ENCODE measurements at places on chromosomes 11 and 22. TPM values are rescaled to one million over a fixed set of nuclear protein-coding genes. Genes with fewer than 3 reads are reported as not detected.
A peak's percentile ranks its signal among the peaks of the same experiment; 100 is the strongest.

DNA sequence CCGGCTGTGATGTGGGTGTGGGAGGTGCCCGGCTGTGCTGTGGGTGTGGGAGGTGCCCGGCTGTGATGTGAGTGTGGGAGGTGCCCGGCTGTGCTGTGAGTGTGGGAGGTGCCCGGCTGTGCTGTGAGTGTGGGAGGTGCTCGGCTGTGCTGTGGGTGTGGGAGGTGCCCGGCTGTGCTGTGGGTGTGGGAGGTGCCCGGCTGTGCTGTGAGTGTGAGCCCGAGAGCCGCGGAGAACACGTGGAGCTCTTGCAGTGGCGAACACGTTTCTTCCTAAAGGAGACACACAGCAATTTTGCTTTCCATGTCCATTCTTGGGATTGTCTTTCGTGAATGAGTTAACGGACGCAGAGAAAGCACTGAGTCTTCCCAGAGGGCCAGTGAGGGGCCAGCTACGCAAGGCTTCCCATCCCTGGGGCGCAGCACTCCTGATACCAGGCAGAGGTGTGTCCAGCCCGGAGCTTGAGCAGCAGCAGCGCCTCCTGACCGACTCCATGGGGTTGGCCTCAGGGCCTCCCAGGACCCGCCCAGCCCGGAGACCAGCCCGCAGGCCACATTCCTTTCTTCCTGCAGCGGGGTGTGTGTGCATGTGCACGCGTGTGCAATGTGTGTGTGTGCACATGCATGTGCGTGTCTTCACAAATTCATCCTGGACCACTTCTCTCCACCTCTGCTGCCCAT lies 245.0 kb upstream of the B3GAT1 start:
- no peak for DNase-seq

DNA sequence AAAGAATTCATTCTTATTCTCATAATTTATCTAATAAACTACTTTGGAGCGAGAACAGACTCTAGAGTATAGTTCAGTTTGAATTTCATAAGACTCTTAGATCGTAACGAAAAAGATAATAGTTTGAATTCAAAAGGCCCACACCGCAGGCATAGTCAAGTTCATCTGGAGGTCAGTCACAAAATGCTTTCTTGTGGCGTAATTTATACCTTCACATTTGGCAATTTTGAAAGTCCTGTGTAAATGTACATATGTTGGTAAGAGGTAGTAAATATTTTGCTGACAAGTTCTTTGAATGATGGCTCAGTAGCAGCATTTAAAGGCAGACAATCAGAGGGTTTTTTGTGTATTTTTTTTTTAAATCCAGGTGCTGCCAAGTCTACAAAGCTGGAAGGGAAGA lies 88.1 kb downstream of the TEAD1 start:
- DNase-seq: no peak

OR52I1 gene
- not detected for total RNA-seq

OR8U1 gene
- total RNA-seq: not detected

DNA sequence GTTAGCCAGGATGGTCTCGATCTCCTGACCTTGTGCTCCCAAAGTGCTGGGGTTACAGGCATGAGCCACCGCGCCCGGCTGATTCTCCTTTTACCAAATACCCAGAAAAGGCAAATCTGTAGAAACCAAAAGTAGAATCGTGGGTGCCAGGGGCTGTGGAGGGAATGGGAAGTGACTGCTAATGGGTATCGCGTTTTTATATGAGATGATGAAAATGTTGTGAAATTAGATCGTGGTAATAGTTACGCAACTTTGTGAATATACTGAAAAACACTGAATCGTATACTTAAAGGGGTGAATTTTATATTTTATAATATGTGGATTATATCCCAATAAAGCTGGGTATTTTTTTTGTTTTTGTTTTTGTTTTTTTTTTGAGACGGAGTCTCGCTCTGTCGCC lies 48.2 kb upstream of the CREB3L1 start:
- DNase-seq: no peak

KREMEN1 gene
- 0.30 TPM for total RNA-seq

DNA sequence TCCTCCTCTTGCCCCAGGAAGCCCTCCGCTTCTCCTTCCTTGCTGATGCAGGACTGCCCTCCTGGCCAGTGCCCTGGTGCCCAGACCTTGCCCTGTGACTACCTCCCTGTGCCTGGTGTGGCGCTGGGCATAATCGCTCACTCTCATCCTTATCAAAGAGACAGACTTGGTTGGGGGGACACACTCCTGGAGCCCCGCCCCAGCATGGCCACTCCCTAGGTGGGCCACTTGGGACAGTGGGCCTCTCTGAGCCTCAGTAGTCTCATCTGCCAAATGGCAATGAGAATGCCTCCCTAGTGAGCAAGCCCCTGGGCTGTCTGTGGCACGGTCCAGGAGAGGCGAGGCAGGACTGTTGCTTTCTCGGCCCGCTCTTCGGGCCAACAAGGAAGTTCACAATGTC lies 72.7 kb upstream of the TSPAN18 start:
- no peak for DNase-seq

GRCh38 chr11:940496-941135 lies 14.9 kb downstream of the AP2A2 start:
- no peak for DNase-seq

PRG3 gene
- not detected for total RNA-seq

SLC17A6 gene
- not detected for total RNA-seq

CNTN5 gene
- not detected for total RNA-seq

APOA5 gene
- total RNA-seq: not detected

ARFIP2 gene
- 36.7 TPM for total RNA-seq

BUD13 gene
- total RNA-seq: 35.6 TPM

- no peak for DNase-seq
These were observed 1.2 kb upstream of the FCHSD2 start for GRCh38 chr11:73143126-73143838.

DNA sequence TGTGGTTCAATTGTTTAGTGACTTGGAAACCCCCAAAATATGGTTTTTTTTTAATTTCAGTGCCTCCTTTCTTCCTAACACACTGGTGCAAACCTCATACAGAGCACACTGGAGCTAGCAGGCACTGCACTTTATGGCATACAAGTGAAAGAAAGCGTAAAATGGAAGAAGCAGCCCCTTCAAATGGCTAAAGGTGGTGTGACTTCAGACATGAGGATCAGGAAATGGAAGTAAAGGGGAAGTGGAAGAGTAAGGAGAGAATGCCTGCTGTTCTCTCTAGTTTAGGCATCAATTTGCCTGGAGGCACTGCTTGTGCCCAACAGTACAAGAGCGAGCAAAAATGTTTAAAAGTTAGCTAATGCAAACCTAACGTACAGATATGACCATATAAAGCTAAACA lies 5.7 kb downstream of the RSF1 start:
- DNase-seq: no peak

HOATZ gene
- not detected for total RNA-seq

GRCh38 chr11:94933223-94934130 lies 39.9 kb downstream of the CWC15 start:
- DNase-seq: no peak

DNA sequence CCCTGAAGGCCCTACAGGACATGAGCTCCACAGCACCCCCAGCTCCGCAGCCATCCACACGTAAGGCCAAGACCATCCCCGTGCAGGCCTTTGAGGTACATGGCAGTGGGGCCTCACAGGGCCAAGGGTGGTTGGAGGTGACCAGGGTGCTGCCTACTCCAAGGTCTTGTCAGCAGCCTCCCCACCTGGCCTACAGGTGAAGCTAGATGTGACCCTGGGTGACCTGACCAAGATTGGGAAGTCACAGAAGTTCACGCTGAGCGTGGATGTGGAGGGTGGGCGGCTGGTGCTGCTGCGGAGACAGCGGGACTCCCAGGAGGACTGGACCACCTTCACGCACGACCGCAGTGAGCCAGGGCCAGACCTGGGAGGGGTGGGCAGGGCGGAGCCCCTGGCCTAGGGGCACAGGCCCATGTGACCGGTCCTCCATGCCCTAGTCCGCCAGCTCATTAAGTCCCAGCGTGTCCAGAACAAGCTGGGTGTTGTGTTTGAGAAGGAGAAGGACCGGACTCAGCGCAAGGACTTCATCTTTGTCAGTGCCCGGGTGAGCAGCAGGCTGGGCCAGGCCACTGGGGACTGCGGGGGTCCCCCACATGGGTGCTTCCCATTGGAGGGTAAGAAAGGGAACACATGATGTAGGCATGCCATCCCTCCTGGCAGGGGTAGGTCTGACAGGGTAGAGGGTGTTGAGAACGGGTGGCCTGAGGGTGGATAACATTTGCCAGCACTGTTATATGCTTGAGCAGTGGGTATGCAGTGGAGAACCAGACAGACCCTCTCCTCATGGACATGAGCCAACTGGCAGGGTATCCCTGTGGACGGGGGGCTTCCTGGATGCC lies 5.6 kb downstream of the INPPL1 start:
- no peak for DNase-seq

- no peak for DNase-seq
These were observed 68.9 kb upstream of the HEPHL1 start for GRCh38 chr11:93952082-93952780.

- DNase-seq: no peak
These were observed 515.2 kb upstream of the TENM4 start for GRCh38 chr11:79956061-79956460.

CHST1 gene
- 0.12 TPM for total RNA-seq

PHF21A gene
- 42.6 TPM for total RNA-seq

- no peak for DNase-seq
These were observed 7.3 kb upstream of the PAX6 start for GRCh38 chr11:31818425-31818755.

- DNase-seq: no peak
These were observed 107.3 kb upstream of the B3GAT1 start for GRCh38 chr11:134519390-134519750.

GRCh38 chr11:69654660-69655478 lies 13.9 kb downstream of the CCND1 start:
- no peak for DNase-seq

SLC5A1 gene
- not detected for total RNA-seq

DNA sequence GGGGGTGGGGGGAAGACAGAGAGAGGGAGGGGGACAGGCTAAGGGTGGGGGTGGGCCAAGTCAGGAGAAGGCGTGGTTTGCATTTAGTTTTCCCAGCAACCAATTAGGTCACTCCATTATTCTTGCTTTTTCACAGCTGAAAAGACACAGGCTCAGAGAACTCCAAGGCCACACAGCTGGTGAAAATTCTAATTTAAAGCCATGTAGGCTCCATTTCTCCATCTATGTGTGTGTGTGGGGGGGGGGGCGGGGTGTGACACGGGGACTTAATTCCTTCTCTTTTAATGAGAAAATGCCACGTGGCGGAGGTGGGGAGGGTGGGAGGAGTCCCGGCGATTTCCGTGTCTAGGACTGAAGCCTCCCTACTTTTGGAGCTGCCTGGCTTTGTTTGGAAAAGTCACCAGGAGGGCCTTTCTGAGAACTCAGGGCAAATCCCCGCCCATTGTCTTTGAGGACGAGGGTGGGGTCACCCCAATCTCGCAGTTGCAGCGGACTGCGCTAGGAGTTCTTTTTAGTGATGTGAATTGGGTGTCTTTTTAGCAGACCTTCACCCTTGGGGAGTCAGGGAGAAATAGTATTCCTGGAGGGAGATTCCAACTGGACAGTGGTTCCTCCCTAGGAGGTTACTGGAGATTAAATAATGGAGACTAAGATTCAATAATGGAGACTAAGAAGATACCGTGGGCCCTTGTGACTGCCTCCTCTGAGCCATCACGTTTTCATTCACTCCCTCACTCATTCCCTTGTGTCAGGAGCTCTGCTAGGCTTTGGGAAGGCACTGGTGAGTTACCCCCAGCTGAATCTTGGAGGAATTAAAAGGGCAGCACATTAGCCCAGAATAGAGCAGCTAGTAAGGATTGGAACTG lies 36.4 kb upstream of the PTPRJ start:
- DNase-seq: no peak

DNA sequence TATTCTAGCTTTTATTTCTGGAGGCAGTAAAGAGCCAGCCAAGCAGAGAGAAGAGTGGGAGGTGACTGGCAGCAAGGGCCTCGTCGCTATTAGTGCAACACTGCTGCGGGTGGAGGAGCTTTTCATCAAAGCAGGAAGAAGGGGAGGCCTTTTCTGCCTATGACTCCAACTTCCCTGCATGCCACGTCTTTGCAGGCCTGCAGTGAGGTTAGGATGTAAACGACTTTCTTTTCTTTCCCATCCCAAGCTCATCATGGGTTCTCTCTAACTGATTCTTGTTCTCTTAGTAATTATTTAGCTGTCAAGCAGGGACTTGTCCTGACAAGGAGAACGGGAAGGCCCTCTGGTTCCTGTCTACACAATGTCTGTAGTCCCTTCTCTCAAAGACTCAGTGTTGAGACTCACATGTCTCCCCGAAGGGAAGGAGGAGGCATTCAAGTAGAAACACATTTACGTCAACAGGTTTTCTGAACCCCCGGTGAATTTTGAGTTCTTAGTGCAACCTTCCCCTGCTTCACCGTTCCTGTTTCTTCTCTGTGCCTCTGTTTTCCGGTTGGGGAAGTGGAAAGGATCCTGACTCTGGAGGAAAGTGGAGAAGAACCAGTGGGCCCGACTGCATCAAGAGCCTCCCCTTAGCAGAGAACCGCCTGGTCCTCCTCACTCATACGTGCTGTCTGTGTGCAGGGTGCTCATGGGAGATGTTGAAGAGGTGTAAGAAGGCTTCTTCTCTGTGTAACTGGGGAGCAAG lies 56.9 kb downstream of the PACS1 start:
- peak; percentile 85 for DNase-seq

DNA sequence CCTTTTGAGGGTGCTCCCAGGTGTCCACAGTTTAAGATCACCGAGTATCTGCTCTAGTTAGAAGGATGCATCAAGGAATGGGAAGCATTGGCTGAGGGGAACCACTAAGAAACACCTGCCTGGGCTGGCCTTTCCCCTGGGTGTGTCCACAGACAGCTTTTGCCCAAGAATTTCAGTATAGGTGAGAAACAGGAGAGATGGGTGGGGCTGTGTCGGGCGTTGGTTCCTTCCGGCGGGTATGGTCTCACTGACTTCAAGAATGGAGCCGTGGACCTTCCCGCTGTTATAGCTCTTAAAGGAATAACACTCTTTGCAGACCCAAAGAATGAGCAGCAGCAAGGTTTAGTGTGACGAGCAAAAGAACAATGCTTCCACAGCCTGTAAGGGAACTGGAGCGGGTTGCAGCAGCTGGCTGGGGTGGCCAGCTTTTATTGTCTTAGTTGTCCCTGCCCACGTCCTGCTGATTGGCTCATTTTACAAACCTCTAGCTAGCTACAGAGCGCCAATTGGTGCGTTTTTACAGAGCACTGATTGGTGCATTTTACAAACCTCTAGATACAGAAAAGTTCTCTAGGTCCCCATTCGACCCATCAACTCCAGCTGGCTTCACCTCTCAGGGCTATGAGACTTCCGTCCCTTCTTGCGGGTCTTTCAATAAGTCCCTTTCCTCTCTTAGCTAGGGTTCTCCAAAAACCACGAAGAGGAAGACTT lies 2.4 kb downstream of the FADS1 start:
- DNase-seq: peak; percentile 50

GAB4 gene
- not detected for total RNA-seq

GRCh38 chr11:47550288-47551047 lies 2.5 kb downstream of the CELF1 start:
- no peak for DNase-seq

LGR4 gene
- total RNA-seq: 0.21 TPM
